Activated B cell treated with CpG ODN at 0.5 μM for 24 hours (primary cell): ENCODE measurements at places on chromosomes 3 and 15. TPM values are rescaled to one million over a fixed set of nuclear protein-coding genes. Genes with fewer than 3 reads are reported as not detected.

DNA sequence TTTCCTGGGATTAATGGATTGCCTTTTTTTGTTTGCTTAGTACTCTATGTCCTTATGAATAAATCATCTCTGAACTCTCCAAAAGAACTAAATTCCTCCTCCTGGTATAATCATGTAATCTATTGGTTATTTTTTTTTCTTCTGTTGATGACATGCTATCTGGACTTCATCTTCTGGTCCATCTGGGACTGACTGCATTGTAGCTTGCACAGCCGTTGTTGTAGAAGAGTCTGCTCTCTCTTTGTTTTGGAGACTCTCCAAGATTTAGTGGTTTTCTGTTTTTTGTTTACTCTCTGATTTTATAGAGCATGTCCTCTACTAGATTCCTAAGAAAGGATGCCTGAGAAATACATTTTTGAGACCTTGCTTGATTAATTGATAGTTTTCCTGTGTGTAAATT, 19.1 kb downstream of the IREB2 start:
- no peak overlapping the region for H3K4me3 ChIP-seq
- H3K4me1 ChIP-seq: peaks cover 72% of the 10 kb centered on the region
- H3K36me3 ChIP-seq: peaks cover 36% of the 10 kb centered on the region
- DNase-seq: no peak
- no peaks in the 10 kb centered on the region for H3K27me3 ChIP-seq
- no peak overlapping the region for H3K27ac ChIP-seq

- no peaks in the 10 kb centered on the region for H3K27me3 ChIP-seq
- no peak overlapping the region for H3K4me3 ChIP-seq
- no peaks in the 10 kb centered on the region for H3K36me3 ChIP-seq
- no peak for DNase-seq
Observed at GRCh38 chr15:91469632-91470567, 369.8 kb downstream of the SV2B start.

- H3K36me3 ChIP-seq: no peaks in the 10 kb centered on the region
- peaks cover 2% of the 10 kb centered on the region for H3K27me3 ChIP-seq
- H3K4me3 ChIP-seq: no peak overlapping the region
- no peaks in the 10 kb centered on the region for H3K4me1 ChIP-seq
- DNase-seq: no peak
Observed at GRCh38 chr3:43879166-43879565, 188.4 kb downstream of the ABHD5 start.

DNA sequence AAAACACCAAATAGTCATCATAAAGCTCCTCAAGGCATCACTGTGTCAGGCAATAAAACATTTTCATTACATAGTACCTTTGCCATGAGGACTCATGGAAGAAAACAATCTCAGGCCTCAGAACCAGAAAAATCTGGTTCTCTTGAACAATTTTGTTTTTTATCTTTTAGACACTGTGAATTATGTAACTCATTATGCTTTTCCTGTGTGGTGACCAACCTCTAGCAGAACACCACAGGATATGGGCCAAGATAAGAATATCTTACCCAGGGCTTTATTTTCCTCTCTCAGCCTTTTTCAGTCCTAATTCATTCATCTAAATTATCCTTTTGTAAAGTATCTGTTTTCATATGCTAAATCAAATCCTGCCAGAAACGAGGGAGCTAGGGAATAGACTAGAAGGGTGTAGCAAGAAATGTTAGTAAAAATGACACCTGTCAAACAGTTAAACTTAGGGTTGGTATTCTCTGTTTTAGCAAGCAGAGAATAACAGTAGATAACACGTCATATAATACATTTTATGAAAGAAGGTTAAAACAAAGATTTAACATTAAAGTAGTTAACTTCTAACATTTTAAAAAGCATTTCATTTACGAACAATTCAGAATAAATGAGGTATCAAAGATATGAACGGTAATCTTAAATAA, 111.1 kb downstream of the FBXL22 start:
- H3K4me3 ChIP-seq: no peak overlapping the region
- no peak for DNase-seq
- peaks cover 30% of the 10 kb centered on the region for H3K36me3 ChIP-seq
- no peaks in the 10 kb centered on the region for H3K27me3 ChIP-seq
- H3K4me1 ChIP-seq: peaks cover 11% of the 10 kb centered on the region

DNA sequence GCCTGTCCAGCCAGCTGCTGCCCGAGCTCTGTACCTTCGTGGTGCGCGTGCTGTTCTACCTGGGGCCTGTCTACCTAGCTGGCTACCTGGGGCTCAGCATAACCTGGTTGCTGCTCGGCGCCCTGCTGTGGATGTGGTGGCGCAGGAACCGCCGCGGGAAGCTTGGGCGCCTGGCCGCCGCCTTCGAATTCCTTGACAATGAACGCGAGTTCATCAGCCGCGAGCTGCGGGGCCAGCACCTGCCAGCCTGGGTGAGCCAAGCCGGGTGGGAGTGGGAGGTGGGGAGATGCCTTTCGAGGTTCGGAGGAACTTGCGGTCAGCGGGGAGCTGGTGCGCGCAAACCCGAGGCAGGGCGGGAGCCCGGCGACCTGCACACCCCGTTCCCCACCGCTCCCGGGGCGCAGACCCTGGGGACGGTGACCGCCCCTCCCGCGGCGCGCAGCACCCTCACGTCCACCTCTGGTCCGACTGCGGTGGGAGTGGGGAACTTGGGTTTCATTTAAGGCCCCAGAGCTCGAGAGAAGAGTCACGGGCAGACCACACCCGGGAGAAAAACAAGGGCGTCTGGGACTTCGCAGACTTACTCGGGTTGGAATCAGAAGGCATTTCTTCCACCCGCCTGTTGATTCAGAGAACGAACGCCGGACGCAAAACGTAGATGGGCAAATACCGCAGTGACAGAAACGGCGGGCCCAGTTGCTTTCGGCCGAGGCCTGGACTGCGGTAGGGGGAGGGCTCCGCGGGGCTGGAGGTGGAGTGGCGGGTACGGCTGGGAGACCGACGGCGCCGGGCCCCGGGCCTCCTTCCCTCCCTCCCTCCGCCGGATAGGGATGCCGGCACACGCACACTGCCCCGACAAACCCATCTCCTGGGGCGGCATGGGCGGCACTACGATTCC, 708 bp downstream of the ESYT3 start:
- H3K4me1 ChIP-seq: peaks cover 16% of the 10 kb centered on the region
- DNase-seq: no peak
- H3K27me3 ChIP-seq: peaks cover 51% of the 10 kb centered on the region
- H3K27ac ChIP-seq: no peak overlapping the region
- no peaks in the 10 kb centered on the region for H3K36me3 ChIP-seq

DNA sequence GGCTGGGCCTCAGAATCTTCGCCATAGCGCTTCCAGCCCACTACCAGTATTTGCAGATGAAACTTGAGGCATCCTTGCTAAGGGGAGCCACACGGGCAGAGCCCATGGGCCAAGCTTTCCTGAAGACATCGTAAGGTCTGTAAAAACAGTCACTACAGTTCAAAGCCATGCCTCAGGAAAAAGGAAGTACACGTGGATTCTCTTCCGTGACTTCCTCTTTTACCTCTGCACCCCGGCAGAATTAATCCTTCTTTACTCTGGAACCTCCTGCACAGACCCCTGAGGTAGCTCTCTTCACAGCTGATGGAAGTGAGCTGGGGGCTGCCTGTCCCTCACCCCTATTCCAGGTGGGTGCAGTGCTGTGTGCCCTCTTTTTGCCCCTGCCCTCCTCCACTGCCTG, 129.2 kb downstream of the CHDH start:
- H3K27me3 ChIP-seq: no peaks in the 10 kb centered on the region
- no peak overlapping the region for H3K4me3 ChIP-seq
- no peak overlapping the region for H3K27ac ChIP-seq

GRCh38 chr3:176561826-176562225, 635.5 kb downstream of the TBL1XR1 start:
- no peaks in the 10 kb centered on the region for H3K27me3 ChIP-seq
- no peak overlapping the region for H3K4me3 ChIP-seq
- no peak for DNase-seq
- H3K36me3 ChIP-seq: no peaks in the 10 kb centered on the region
- H3K4me1 ChIP-seq: no peaks in the 10 kb centered on the region

- no peaks in the 10 kb centered on the region for H3K27me3 ChIP-seq
- H3K4me3 ChIP-seq: no peak overlapping the region
- DNase-seq: no peak
- no peak overlapping the region for H3K27ac ChIP-seq
- H3K4me1 ChIP-seq: no peaks in the 10 kb centered on the region
- H3K36me3 ChIP-seq: no peaks in the 10 kb centered on the region
Observed at GRCh38 chr3:29313981-29314726, 33.3 kb downstream of the RBMS3 start.

GRCh38 chr15:95458721-95459120, 871.8 kb upstream of the NR2F2 start:
- H3K4me3 ChIP-seq: no peak overlapping the region
- no peak for DNase-seq
- H3K27ac ChIP-seq: no peak overlapping the region
- no peaks in the 10 kb centered on the region for H3K36me3 ChIP-seq
- H3K27me3 ChIP-seq: no peaks in the 10 kb centered on the region

DNA sequence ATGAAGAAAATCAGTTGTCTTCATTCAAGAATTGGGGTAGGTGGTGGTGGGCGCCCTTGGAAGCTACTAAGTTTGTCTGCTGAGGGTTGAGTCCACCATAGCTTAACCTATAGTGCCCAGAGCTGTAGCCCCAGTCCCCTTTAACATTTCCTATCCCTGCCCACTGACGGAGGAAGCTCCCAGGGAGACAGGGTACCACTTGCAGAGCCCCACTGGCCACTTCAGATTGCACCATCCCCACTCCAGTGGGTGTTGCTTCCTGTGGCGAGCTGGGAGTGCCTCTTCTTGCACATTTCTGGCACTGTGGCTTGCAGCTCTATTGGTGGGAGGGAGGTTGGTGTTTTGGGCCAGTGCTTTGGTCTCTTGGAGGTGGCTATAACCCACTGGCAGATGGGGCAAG, 2.7 kb downstream of the PXYLP1 start:
- H3K27ac ChIP-seq: no peak overlapping the region
- H3K4me3 ChIP-seq: no peak overlapping the region
- peaks cover 16% of the 10 kb centered on the region for H3K4me1 ChIP-seq
- DNase-seq: no peak
- H3K36me3 ChIP-seq: peaks cover 2% of the 10 kb centered on the region

DNA sequence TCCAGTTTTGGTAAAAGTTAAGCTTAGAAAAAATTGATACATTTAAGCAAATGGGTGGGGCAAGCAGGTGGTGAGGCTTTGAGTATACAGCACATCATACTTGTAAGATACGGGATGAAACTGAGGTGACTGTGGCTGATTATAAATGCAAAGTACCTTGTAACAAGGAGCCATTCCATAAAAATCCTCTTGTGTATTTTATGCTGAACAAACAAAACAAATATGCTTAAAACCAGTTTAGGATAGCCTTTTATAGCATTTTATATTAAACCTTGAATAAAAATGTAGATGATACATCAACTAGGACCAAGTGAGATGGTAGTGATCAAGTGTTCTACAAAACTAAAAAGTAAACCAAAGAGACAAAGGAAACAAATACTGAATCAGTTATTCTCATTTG, 3.4 kb downstream of the PLSCR1 start:
- DNase-seq: no peak
- peaks cover 16% of the 10 kb centered on the region for H3K36me3 ChIP-seq
- H3K4me3 ChIP-seq: no peak overlapping the region
- peaks cover 56% of the 10 kb centered on the region for H3K4me1 ChIP-seq
- H3K27me3 ChIP-seq: no peaks in the 10 kb centered on the region
- H3K27ac ChIP-seq: no peak overlapping the region

- no peaks in the 10 kb centered on the region for H3K36me3 ChIP-seq
- no peak overlapping the region for H3K4me3 ChIP-seq
- peaks cover 23% of the 10 kb centered on the region for H3K27me3 ChIP-seq
- DNase-seq: no peak
- no peak overlapping the region for H3K27ac ChIP-seq
- H3K4me1 ChIP-seq: no peaks in the 10 kb centered on the region
Observed at GRCh38 chr15:83654379-83655236, 685 bp downstream of the ADAMTSL3 start.

GRCh38 chr3:23575697-23576096, 230.1 kb upstream of the UBE2E1 start:
- DNase-seq: no peak
- H3K4me3 ChIP-seq: no peak overlapping the region
- H3K27ac ChIP-seq: no peak overlapping the region
- peaks cover 24% of the 10 kb centered on the region for H3K36me3 ChIP-seq
- no peaks in the 10 kb centered on the region for H3K4me1 ChIP-seq
- no peaks in the 10 kb centered on the region for H3K27me3 ChIP-seq

- no peak overlapping the region for H3K4me3 ChIP-seq
- DNase-seq: no peak
- no peaks in the 10 kb centered on the region for H3K4me1 ChIP-seq
- H3K36me3 ChIP-seq: peaks cover 59% of the 10 kb centered on the region
- H3K27me3 ChIP-seq: no peaks in the 10 kb centered on the region
Observed at GRCh38 chr15:94360251-94360685, 128.9 kb downstream of the MCTP2 start.

DNA sequence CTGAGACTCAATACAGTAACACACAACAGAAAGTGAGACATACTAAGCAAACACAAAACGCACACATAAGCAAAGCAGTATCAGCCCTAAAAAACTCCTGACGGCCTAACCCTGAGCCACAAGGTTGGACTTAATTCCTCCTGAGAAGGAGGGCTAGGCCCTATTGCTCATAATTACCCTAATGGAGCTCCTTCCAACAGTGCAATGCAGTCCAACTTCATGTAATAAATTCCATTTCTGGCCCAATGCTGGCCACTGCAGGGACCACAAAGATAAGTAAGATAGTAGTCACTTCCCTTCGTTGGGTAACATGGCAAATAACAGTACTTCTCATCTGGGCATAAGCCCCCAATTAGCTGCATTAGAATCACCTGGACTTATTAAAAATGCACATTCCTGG, 4.2 kb downstream of the VPS39 start:
- H3K27ac ChIP-seq: no peak overlapping the region
- no peak for DNase-seq
- peaks cover 39% of the 10 kb centered on the region for H3K36me3 ChIP-seq
- H3K4me3 ChIP-seq: no peak overlapping the region
- no peaks in the 10 kb centered on the region for H3K27me3 ChIP-seq

- H3K4me3 ChIP-seq: no peak overlapping the region
- no peak for DNase-seq
- H3K4me1 ChIP-seq: peaks cover 49% of the 10 kb centered on the region
- no peaks in the 10 kb centered on the region for H3K27me3 ChIP-seq
Observed at GRCh38 chr3:108175352-108175751, 46.9 kb downstream of the IFT57 start.

DNA sequence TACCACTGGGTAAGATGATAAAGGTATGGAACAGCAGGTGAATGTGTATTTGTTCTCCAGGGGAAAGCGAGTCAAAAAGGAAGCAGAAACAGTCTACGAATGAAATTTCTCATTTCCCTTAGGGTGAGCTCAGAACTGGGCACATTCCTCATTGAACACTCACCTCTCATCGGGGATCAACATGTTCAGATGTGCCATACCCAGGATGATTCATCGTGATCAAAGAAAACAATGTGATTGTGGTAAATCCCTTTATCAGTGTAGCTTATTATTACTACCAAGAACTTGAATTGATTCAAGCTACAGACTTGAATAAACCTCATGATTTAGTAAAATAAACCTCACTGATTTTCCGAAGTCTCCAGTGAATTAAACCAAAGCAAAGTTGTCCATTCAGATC, 72.1 kb downstream of the GJD2 start:
- no peak overlapping the region for H3K27ac ChIP-seq
- no peaks in the 10 kb centered on the region for H3K36me3 ChIP-seq
- H3K27me3 ChIP-seq: peaks cover 6% of the 10 kb centered on the region
- no peak overlapping the region for H3K4me3 ChIP-seq
- no peak for DNase-seq
- no peaks in the 10 kb centered on the region for H3K4me1 ChIP-seq

The GASK1A gene
- total RNA-seq: not detected in 2 replicates

The RTP1 gene
- total RNA-seq: not detected in 2 replicates

The CLDN16 gene
- total RNA-seq: not detected in 2 replicates
